ENCODE measurements at places on chromosomes 5 and 9. TPM values are rescaled to one million over a fixed set of nuclear protein-coding genes. Genes with fewer than 3 reads are reported as not detected.

GRCh38 chr5:111730659-111731382 is 26.2 kb downstream of the NREP start:
- DNase-seq: no peak

DNA sequence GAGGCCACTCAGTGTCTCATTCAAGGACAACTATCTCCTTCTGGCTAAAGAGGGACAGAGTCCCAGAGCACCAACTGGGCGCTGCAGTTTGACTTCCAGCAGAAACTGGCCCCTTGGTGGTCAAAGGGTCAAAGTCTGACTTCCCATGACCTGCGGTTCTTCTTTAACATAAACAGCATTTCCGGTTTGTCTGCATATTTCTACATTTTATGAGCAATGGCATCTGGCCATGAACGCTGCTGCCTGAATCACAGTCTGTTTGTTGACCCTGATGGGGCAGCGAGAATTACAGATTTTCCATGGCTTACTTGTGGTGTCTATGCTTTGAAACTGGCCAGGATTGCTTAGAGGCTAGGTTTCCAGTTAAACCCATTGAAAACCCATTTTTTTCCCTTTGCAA is 1.3 kb downstream of the TNFSF15 start:
- peak; percentile 91 for DNase-seq

Gene SLC1A3
- total RNA-seq: not detected

DNA sequence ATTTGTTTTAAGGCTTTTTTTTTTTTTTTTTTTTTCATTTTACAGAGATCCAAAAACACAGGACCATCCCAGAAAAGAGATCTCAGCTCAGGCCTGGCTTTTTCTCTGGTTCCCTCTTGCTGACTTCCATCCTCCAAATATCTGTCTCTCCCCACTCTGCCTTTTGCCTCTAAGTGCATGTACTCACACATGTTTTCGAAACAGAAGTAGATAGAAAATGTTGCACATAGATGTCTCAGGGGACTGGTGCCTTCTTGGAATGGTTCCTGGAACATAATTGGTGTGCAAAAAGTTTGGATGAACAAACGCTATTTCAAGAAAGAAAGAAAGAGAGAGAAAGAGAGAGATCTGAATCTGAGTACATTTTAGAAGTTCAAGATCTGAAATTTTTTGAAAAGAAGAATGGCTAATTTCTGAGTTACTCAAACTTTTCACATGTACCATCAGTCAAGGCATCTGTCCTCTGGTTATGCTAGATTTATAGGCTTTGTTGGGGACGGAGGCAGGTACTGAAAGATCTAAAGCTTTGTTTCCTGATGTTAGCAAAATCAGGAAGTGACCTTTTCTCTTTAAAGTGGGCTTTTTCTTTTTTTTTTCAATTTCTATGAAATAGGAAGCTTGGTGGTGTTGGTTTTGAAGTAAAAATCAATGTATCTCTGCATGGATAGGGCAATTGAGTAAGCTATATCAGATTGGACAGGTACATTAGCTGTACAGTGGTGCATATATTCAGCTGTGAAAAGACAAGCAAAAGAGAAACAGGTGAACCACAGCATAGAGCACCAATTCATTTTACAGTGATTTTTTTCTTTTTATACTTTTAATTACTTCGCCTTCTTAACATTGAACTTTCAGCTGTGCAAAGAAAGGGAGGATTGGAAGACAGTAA is 8.5 kb upstream of the TNFSF8 start:
- no peak for DNase-seq

DNA sequence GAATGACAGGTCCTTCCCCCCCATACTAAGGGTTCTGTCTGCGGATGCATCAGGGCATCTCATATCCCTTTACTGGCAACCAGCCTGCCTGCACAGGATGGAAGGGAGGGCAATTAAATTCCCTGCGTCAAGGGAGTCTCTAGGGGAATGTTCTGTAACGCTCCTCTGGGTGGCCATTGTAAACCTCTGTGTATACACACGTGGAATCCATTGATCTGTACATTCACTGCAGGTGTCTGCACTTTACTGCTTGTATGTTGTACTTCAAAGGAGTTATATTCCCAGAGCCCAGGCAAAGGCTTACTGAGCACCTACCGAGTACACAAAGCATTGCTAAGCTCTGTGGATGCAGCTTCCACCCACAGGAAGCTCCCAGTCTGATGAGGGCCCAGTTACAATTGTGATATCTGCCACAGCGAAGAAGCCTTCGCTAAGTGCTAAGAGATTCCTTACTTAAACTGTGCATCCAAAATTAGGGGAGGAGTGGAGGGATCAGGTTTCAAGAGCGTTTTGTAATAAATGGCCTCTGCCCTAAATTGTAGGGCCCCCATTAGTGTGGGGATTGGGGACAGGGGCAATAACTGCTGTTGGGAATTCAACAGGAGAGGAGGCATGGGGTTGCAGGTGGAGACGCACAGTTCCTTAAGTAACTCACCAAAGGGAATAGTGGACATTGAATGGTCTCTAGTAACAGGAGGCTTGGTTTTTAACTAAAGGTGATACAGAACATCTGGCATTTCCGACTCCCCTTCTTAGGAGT is 1.5 kb upstream of the RETREG1 start:
- DNase-seq: no peak

DNA sequence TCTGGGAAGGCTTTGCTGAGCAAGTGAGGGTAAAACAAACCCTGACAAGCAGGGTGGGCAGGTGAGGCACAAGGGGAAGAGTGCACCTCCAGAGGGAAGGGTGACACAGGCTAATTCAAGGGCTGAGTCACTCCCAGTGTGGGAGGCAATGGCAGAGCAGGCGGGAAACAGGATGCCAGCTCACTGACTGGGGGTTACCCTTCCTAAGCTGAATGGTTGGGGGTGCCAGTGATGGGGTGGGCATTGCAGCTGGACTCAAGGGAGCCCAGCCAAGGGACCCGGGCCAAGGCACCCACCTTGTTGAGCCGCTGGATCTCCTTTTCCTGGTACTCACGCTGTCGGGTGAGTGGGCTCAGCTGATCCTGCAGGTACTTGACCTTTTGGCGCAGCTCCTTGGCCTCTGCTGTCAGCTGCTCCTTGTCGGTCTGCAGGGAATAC is 18.4 kb downstream of the GPX3 start:
- peak; percentile 85 for DNase-seq

- no peak for DNase-seq
Measured at GRCh38 chr5:627840-628239, 15.7 kb downstream of the CEP72 start.

GRCh38 chr9:36082931-36083330 is 46.2 kb downstream of the RECK start:
- no peak for DNase-seq

Gene CMBL
- total RNA-seq: 9.3 TPM

GRCh38 chr5:6900247-6901227 is 187.3 kb downstream of the TENT4A start:
- no peak for DNase-seq

Gene HAVCR2
- total RNA-seq: not detected

DNA sequence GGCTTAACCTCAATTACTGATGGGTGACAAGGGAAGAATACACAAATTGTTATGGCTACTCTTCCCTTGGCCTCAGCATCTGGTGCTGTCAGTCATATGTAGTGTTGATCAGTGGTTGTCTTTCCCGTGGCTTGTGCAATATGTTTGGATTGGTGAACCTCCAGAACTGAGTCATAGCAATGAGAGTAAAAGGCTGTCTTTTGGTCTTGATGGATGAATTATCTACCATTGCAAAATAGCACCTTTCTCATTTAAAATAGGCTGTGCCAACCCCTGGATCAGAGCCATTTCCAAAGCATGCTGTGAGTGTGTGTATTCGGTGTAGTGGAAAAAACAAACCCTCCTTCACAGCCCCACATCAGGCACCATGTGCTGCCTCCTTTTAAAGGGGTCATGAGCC is 14.6 kb upstream of the F2R start:
- peak; percentile 76 for DNase-seq

Gene IFNA13
- not detected for total RNA-seq

Gene C9orf153
- total RNA-seq: not detected

- DNase-seq: no peak
Measured at GRCh38 chr9:116381350-116381749, 227.8 kb downstream of the PAPPA start.

Gene LHFPL2
- 48.8 TPM for total RNA-seq

GRCh38 chr9:88216126-88216995 is 78.1 kb upstream of the SPATA31C2 start:
- DNase-seq: no peak

Gene GRM6
- total RNA-seq: not detected

Gene POU5F2
- total RNA-seq: 0.53 TPM

DNA sequence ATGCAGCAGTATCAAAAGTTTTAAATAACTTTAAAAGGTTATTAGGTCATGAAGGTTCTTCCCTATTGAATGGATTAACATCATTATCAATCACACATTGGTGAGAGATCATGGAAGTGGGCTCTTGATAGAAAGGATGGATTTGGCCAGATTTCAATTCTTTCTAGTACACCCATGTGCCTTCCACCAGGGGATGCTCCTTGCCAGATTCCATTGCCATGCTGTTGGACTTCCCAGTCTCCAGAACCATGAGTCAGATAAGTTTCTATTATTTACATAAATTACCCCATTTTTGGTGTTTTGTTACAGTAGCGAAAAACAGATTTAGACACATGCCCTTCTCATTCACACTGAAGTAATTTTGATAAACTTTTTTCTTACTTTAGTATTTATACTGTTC is 1010.6 kb upstream of the C9orf72 start:
- DNase-seq: no peak

DNA sequence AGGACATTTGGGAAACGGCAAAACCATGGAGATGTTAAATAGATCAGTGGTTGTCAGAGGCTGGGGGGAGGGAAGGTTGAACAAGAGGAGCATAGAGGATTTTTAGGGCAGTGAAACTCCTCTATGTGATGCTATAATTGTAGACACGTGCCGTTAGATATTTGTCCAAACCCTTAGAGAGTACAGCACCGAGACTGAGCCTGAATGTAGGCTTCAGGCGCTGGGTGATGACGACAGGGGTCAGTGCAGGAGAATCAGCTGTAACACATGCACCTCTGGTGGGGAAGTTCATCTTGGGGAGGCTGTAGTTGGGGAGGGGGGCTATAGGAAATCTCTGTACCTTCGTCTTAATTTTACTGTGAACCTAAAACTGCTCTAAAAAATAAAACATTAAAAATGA is 22.2 kb upstream of the CLPTM1L start:
- DNase-seq: no peak

DNA sequence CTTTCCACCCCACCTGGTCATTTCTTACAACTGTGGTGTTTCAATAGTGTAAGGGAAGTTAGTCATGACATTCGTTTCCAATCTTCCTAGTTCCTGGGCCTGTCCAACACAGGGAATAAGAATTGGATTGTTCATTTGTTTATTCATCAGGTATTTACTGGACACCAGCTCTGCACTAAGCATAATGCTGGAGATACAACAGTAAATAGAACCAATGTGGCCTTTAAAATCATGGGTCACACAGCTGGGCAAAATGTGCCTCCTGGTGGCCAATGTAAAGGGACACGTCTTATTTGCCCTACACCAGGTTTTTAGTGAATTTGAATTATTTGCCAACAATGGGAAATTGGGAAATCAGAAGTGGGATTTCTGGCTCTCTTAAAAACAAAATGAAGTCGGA is 10.4 kb downstream of the ABLIM3 start:
- no peak for DNase-seq

DNA sequence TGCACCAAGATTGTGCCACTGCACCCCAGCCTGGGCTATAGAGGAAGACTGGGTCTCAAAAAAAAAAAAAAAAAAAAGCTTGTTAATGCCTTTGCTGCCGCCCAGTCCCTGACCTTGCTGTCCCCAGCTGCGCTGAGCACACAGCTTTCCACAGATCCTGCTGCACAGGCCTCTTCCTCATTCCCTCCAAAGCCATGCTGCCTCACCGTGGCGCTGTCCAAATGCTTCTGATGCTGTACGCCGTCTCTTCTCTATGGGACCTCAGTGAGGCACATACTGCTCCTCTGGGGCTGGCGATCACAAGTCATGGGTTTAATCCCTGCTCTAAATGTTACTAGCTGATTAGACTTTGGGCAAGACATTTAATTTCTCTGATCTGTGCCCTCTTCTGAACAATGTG is 234.1 kb downstream of the FBXL7 start:
- no peak for DNase-seq

Gene TCOF1
- 56.5 TPM for total RNA-seq

DNA sequence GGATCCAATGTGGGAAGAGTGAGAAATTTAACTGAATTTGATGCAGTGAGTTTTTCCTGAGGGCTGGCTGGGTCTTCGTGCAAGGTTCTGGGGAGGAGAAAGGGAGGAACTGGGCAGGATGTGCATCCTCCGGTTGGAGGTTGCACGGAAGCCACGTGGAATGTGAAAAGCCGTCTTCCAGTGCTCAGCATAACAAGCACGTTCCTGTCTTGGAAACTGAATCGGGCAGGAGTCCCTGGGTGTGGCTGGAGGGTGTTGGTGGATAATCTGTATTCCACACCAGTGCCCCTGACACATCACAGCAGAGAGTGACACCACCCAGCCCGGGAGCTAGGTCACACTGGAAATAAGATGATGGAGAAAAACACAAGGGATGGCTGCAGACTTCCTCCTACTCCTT is 154.3 kb downstream of the C5orf15 start:
- DNase-seq: no peak

DNA sequence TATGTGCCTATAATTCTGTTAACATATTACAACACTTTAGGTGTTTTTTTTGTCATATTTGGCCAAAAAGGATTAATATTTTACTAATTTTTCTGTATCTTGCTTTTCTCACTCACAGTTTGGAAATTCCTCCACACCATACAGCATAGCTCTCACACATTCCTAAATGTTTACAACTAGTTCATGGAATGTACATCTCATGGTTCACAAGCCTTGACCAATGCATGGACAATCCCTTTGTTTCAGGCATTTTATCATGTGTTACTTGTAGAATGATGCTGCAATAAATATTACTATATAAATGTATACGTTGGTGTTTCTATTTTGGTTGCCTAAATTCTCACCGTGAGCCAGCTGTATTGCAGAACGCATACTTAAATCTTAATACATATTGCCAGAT is 80.5 kb upstream of the SPATA31C2 start:
- no peak for DNase-seq

DNA sequence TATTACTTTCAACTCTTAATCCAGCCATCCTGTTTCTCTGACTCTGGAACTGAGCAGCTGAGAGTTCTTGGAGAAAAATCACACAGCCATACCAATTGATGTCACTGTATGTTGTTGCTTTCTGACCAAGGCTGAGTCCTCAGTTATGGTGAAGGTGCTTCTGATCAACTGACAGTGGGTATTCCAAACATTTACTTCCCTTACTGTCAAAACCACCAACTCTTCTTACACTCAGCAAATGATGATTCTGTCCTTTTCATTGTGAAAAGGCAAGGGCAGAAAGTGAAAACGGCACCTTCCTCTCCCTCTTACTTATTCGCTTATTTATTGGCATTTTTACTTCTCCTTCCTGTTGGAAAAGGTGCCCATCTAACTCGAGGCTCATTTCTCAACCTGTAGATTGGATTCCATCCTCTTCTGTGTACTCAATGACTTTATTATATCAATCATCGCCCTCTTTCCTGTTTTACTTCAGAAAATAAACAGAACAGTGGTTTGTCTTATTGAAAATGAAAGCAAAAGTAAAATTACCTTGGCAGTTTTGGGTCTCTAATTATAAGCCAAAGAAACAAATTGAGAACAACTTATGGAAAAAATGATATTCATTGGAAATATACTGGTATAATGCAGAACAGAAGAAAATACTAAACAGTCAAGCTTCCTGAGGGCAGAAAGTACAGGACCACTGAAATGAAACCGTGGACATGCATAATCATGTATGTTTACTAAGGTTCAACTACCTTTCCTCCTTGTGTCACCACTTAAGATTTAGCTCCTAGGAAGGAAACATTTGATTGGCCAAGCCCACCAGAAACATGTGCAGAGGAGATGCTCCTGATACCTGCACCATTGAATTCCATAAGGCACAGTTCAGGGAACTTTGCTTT is 104.5 kb upstream of the CHD1 start:
- peak; percentile 20 for DNase-seq

Gene PLEKHG4B
- total RNA-seq: 0.29 TPM
